ENCODE measurements at places on chromosomes 3 and 15.

GRCh38 chr3:136149667-136150066 lies 46.5 kb downstream of the MSL2 start:
- no peak for DNase-seq

- no peak for DNase-seq
Measured at GRCh38 chr15:66713843-66714508, 11.9 kb downstream of the SMAD6 start.

GRCh38 chr15:62241135-62241770 lies 76.2 kb upstream of the C2CD4B start:
- DNase-seq: no peak

DNA sequence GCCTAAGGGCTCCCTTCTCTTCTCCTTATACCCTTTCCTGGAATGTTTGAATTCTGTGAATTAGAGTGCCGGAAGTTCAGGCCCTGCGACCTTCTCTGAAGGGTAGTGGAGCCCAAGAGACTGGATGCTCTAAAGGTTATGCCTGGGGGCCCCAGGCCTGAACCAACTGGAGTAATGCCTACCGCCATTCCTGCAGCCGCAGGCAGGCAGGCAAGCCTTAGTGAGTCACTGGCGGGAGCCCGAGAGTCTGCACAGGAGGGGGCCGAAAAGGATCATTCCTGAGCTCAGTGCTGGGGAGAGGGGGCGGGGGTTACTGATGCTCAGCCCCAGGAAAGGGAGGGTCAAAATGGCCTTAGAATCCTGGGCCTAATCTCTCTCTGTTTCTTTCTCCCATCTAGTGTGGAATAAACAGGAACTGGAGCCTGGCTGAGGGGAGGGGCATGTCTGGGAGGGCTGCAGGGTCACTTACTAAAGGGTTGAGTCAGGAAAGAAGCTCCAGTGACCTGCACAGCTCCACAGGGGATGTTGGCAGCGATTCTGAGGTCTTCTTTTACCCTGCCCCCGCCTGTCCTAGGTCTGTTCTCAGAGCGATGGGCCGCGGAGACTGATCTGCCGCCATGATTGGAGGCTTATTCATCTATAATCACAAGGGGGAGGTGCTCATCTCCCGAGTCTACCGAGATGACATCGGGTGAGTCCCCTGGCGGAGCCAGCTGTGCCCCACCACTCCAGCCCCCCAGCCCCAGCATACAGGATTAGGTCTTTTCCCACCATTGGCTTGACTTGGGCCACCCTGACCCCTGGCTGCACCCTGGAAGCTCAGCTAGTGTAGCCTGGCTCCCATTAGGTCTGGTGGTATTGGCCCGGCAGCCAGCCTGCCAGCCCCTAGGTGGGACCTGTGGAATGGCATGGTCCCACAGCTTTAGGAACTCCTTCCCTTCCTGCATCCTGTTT lies 2.0 kb downstream of the AP2M1 start:
- peak; percentile 88 for DNase-seq

GRCh38 chr3:66298591-66298990 lies 77.8 kb downstream of the SLC25A26 start:
- DNase-seq: no peak

- DNase-seq: no peak
Measured at GRCh38 chr15:73677146-73677607, 7.0 kb upstream of the CD276 start.

All from AG04450 (cell line).